ENCODE measurements at places on chromosomes 3 and 15.

- DNase-seq: peak; percentile 52
Measured at GRCh38 chr3:126678693-126679317, 23.9 kb upstream of the TXNRD3 start.

GRCh38 chr3:67691207-67691606 lies 36.8 kb upstream of the SUCLG2 start:
- no peak for DNase-seq

GRCh38 chr3:458124-458523 lies 261.6 kb downstream of the CHL1 start:
- DNase-seq: no peak

DNA sequence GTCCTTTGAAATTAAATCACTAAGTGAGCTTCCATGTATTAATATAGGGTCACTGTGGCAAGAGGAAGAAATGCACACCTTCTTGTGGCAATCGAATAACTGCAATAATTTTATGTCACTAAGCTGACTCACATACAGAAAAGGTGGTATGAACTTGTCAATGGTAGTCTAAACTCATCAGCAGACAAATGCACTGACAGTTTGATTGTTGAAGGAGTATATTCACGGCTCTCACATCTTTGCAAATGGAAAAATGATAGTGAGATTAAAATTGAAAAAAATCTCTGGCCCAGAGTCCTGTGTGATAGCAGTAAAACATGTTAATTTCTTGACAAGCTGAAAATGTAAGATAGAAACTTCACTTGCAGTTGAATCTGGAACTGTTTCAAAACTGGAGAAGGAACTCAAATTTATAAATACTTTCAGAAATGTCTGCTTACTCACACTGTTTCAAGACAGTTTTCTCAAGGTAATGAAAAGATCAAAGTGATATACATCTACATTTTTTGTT lies 215.8 kb upstream of the CADM2 start:
- DNase-seq: no peak

GRCh38 chr3:71657831-71658530 lies 67.2 kb downstream of the EIF4E3 start:
- DNase-seq: no peak

GRCh38 chr3:51100536-51100851 lies 284.6 kb upstream of the MANF start:
- no peak for DNase-seq

DNA sequence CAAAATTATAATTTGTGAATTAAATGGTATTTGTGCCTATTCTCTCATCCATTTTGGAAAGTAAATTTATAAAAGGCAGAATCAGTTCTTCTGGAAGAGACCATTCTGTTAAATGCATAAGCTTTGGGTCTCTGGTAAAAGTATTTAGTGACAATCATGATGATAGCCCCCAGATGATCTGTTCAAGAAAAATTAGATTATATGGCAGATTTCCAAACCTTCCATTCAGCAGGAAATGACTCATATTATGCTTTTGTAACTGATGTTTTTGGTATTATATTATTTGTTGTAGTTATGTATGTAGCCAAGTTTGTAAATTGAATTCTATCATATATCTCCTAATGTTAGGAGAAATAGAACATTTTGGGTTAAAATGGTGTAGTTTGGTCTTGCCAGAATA lies 340.8 kb upstream of the DPH6 start:
- no peak for DNase-seq

DNA sequence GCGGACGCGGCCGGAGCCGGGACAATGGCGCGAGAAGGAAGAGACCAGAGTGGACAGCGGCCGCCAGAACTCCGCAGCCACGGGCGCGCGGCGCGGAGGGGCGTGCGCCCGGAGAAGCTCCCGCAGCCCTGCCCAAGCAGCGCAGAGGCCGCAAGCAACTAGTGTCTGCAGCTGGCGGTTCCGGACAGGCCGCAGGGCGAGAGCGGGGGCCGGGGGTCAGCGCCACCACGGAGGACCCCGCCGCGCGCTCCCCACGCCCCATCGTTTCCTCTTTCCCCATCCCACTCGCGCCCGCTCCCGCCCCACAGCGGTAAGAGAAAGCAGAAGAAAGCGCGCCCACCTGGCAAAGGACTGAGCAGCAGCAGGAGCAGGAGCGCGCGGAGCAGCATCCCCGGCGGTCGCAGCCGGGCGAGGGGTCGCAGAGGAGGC lies 440 bp downstream of the PRTG start:
- peak; percentile 22 for DNase-seq

DNA sequence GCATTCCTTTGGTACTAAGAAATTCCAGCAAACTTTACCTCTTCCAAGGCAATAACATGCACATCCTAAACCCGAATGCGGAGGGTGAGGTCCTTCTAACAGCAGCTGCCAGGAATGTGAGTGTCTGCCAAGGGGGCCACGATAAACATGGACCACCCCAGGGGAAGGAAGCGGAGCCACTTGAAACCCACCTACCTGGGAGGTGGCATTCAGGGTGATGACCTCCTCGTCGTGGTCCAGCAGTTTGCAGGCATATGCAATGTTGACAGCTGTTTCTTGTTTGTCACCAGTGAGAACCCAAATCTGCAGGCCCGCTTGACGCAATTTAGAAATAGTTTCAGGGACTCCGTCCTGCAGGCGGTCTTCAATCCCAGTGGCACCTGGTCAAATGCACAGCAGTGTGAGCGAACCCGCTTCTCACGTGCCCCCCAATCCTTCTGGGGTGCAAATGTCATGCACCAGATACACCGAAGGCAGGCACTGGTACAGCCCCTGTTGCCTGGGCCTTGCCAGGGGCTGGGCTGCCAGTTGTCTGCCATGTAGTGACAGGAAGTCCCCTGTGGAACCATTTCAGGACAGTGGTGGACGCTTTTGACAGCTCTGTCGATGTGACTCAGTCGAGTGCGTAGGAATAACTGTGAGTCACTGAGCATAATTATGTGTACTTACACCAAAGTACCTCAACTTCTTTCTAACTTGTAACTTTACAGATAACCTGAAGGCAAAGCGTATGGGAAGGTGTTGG lies 161.2 kb downstream of the ATP10A start:
- DNase-seq: no peak

- no peak for DNase-seq
Measured at GRCh38 chr15:68187559-68187958, 17.6 kb downstream of the CALML4 start.

- no peak for DNase-seq
Measured at GRCh38 chr3:118477768-118478167, 556.9 kb downstream of the IGSF11 start.

DNA sequence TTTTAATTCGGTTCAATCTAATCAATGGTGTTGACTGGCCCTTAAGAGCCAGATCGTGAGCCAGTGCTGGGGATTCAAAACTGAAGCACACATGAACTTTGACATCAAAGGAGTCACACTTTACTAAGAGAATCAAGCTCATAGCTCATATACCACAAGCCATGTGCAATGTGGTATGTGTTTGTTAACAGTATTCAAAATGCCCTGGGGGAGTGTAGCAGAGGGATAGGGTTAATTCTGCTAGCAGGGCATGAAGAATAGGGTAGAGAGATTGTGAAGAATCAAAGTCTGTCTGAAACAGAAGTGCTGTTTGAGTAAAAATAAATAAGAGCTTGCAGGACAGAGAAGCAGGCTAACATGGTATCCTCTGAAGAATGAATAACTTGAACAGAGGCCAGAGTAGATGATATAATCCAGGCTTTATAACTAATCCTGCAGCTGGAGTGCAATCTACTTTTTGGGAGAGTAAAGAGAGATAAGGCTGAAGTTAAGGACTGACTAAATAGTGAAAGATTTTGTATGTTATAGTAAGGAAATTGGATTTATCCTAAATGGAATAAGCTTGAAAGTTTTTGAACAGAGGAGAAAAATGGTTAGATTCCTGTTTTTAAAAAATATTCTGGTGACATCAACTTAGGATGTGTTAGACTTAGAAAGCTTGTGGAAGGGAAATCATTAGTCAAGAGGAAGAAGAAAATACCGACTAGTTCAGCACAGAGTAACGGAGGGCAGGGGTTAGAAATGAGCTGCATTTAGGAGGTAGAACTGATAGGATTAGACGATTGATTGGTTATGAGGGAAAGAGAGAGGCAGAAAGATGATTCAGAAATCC lies 292.0 kb downstream of the NFKBIZ start:
- DNase-seq: no peak

GRCh38 chr3:72143322-72143721 lies 358.4 kb upstream of the PROK2 start:
- no peak for DNase-seq

GRCh38 chr15:66985653-66986052 lies 79.7 kb upstream of the SMAD3 start:
- no peak for DNase-seq

DNA sequence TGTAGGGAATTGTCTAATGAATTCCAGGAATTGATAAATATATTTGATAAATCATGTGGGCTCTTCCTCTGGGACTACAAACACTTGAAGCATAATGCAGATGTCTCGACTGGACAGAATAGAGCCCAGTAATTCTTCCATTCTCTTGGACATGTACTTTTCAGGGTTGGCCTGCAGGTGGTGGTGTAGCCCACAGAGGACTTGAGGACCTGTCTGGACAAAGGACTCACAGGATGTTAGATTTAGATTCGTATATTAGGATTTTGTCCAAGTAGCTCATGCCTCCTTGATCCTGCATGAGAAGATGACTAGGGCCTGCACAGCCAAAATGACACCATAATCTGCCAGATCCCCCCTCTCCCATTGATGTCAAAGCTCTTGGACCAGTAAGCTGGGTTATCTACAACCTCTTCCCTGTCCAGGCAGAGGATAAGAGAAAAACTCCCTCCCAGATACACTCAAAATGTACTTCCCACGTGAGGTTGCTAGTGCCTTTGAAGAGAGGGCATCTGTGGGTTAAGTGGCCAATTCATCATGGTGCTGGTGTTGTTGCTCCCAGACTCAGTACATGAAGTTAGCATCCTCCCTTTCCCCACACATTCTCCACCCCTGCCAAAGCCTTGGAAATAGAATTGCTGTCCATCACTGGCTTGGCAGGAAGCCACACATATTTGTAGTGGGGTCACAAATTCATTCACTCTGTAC lies 88.6 kb upstream of the ZNF280D start:
- DNase-seq: no peak

DNA sequence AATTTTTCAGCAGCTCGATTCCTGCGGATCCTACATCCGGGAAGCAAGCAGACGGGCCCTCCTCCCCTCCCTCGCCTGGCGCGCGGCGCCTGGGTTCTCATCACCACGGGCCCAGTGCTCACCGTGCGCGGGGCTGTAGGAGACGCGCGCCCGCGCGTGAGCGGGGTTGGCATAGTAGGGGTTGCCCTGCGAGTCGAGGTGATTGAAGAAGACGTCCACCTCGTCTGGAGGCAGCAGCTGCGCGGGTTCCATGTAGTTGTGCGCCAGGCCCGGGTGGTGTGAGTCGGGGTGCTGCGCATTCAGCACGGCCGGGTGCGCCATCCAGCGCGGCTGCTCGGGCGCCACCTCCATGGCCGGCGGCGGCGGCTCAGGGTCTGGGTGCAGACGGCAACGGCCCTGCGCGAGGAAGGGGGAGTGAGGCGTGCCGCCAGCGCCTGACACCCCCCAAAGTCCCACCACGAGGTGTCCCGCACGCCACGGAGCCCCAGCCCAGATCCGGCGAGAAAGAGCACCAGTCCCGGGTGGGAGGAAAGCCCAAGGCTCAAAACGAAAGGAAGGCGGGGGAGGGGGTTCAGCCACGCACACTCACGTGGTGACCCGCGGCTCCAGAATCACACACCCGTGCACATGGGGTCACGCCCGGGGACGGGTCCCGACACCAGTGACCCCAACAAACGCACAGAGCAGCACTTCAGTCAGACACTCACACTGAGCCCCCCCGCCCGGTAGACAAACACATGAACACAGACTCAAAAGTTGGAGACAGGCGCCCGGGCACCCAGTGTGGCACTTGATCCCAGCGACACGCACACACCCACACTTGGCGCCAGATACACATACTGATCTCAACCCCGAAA lies 6.1 kb downstream of the GATA2 start:
- DNase-seq: no peak

DNA sequence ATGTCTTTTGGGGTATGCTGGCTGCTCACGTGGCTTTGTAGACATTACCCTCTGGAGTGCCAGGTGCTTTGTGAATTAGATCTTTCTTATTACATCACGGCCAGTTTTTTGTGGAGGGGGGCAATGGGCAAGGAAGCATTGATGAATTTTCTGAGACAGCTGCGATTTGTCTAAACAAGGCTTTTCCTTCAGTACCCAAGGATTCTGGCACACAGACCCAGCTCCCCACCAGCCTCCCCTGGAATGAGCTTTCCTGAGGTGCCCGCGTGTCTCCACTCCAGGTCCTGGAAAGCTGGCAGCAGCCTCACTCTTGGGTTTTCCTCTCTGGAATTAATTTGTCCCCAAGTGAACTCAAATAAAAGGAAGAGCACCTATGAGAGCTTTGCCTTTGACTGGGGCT lies 157.6 kb upstream of the CTDSPL start:
- DNase-seq: no peak

GRCh38 chr3:51703068-51703760 lies 3.7 kb upstream of the GRM2 start:
- no peak for DNase-seq

- DNase-seq: no peak
Measured at GRCh38 chr3:55364421-55364820, 122.7 kb downstream of the WNT5A start.

GRCh38 chr3:25125201-25125600 lies 302.9 kb upstream of the RARB start:
- DNase-seq: no peak

DNA sequence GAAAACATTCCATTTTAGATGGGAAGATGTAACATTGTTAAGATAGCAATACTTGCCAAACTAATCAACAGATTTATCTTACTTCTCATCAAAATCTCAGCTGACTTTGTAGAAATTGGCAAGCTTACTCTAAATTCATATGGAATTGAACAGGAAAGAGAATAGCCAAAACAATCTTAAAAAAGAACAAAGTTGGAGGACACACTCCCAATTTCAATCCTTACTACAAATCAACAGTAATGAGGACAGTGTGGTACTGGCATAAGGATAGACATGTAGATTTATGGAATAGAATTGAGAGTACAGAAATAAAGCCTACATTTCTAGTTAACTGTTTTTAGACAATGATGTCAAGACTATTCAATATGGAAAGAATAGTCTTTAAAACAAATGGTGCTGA lies 308.3 kb downstream of the SUCLG2 start:
- DNase-seq: no peak

- no peak for DNase-seq
Measured at GRCh38 chr3:105647047-105647446, 221.8 kb downstream of the CBLB start.

GRCh38 chr15:86571873-86572272 lies 492.2 kb downstream of the AGBL1 start:
- DNase-seq: no peak

DNA sequence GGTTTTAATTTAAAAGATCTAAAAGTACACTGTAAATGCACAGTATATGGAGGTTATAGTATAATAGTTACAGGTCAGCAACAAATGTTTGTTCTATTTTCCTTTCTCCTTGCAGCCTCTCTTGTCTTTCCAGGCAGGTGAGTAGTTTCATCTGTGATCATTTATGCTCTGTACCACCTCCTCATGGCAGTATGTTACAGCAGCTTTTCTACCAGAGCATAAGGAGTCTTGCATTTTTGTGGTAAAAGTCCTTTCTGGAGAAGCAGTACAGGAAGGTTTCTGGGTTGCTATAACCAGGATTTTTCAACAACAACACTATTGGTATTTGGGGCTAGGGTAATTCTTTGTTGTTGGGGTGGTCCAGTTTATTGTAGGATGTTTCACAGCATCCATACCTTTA lies 59.5 kb downstream of the ZNF609 start:
- no peak for DNase-seq

Measured in GM12891 (cell line).